Activated CD8-positive, alpha-beta T cell treated with anti-CD3 and anti-CD28 coated beads, Interleukin-2, amount 10 ng/mL, durations not matched to agents 7 days and 5 days (primary cell): ENCODE measurements at places on chromosomes 5 and 9. TPM values are rescaled to one million over a fixed set of nuclear protein-coding genes. Genes with fewer than 3 reads are reported as not detected.

Gene ITGA1
- 19.2 TPM for total RNA-seq

Gene EXOSC2
- total RNA-seq = 61.6 TPM

Gene EPB41L4B
- total RNA-seq = not detected

Gene PCDHA9
- total RNA-seq = not detected
